Activated effector memory CD4-positive, alpha-beta T cell treated with Interleukin-2 at 50 U/mL for 16 hours (primary cell): ENCODE measurements at places on chromosomes 16 and 17.
A peak's percentile ranks its signal among the peaks of the same experiment; 100 is the strongest.

GRCh38 chr16:8948831-8949230 is 14.9 kb downstream of the USP7 start:
- no peak for DNase-seq

DNA sequence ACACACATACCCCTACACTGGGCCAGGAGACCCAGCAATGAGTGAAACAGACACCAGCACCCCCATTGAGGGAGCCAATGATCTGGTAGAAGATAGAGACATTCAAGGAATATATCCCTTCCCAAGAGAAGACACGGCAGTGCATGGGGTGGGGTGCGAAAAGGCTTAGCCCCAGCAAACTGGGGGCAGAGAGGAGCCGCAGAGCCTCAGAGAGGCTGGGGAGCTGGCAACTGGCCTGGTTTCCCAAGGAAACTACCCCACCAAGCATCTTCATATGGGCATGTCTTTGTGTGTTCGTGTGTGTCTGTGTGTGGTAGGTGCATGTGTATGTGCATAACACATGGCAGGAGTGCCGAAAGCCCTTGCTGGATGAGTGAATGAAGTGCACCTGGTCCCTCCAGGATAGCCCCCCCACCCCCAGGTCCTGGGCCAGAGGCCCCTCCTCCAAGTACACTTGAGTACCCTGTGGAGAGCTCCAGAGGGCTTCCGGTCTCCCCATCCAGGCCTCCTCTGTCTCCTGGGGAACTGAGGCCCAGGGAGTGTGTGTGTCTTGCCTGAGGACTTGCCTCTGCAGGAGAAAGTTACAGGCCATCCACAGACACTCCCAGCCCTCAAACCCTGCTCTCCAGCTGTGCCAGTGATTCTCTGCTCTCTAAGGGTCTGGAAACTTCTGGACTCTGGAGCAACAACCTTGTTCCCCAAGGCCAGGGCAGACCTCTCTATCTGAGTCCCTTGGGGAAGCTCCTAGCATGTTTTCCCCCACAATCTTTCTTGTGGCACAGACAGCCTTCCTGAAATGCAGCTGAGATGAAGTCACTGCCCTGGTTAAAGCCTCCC is 15.9 kb downstream of the TBX2 start:
- no peak for DNase-seq

DNA sequence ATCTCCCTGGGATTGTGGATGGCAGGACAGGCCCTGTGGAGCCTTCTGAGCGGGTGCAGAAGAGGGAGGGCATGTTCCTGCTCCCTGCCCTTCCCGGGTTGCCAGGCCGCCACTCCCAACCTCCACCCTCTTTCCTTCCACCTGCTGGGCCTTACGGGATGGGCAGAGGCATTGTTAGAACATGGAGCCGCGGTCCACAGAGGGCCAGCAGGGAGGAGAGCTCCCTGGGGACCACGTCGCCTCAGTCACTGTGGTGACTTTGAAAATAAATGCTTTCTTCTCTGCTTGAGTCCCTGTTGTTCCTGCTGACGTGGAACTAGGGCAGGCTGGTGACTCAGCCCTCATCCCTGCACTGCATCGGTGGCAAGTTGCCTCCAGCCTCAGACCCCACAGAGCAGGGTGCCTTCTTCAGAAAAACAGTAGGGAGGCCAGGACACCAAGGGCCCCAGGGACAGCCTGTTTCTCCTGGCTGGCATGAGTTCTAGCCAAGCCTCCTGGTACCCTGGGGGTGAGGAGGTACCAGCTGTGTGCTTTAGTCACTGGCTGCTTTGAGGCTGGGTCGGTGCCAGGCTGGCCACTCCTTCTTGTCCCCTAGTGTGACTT is 224.9 kb downstream of the SEC14L1 start:
- no peak for DNase-seq

DNA sequence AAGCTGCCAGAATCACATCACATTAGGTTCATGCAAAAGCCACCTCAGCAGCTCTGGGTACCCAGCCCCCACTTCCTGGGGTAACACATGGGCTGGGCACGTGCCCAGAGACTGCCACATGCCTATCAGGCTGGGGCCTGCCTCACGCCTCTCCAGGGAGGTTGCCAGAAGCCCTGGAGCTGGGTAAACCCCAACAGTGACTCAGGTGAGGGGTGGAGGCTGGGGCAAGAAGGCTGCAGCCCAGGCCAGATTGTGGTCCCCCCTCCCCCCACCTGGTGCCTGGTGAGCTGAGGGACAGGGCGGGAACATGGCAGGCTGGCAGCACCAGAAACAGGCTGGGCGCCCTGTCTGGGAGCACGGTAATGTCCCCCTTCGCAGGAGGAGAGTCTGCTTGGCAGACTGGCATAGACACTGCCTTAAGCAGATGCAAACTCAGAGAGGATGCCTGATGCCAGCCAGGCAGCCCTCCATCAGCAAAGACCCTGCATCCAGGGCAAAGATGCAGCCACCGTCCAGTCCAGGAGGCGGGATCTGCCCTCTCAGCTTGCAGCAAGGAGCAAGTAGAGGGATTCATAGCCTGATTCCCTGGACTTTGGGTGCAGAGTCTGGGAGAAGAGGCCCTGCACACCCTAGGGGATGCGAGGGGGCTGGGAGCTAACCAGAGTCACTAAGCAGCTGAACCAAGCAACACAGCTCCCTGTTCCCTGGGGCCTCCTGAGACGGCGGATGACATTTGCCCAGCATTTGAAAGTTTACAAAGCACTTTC is 28.8 kb downstream of the NGFR start:
- peak; percentile 26 for DNase-seq

- no peak for DNase-seq
These were observed 102.7 kb downstream of the ABCC6 start for GRCh38 chr16:16120382-16121184.

DNA sequence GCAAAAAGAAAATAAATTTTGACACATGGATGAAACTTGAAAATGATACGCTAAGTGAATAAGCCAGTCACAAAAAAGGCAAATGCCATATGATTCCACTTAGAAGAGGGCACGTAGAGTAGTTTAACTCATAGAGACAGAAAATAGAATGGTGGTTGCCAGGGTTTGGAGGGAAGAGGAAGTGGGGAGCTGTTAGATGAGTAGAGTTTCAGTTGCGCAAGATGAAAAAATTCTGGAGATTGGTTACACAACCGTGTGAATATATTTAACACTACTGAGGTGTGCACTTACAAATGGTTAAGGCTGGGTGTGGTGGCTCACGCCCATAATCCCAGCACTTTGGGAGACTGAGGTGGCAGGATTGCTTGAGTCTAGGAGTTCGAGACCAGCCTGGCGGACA is 93.4 kb upstream of the TMEM132E start:
- DNase-seq: no peak

DNA sequence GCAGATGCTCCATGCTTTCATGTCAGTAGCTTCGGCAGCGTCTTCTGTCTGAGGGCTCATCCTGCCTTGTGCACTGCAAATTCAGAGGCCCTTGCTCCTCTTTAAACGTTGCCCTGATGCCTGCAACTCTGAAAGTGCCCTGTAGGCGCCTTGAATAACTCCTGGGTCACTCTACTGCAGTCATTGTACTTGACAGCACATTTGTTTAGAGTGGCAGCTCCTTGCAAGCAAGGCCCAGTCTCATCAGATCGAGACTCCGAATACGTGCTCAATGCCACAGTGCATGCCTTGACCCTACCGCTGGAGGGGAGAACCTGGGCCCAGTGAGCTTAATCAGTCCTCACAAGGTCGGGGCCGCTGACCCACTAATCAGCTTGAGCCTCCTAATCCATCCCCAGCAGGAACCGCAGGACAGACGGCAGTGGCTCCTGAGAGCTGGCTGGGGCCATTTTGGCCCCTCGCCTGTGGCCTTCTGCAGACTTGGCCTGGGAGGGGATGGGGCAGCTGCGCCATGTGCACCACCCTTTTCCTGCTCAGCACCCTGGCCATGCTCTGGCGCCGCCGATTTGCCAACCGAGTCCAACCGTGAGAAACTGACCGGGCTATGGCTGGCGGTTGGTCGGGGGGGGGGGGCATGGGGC is at the start of gene PRCD:
TSS of gene PRCD (plus strand) at position 414 of the 641 bp plus-strand sequence. CDS start at position 512, 98 bp downstream.
- DNase-seq: no peak

DNA sequence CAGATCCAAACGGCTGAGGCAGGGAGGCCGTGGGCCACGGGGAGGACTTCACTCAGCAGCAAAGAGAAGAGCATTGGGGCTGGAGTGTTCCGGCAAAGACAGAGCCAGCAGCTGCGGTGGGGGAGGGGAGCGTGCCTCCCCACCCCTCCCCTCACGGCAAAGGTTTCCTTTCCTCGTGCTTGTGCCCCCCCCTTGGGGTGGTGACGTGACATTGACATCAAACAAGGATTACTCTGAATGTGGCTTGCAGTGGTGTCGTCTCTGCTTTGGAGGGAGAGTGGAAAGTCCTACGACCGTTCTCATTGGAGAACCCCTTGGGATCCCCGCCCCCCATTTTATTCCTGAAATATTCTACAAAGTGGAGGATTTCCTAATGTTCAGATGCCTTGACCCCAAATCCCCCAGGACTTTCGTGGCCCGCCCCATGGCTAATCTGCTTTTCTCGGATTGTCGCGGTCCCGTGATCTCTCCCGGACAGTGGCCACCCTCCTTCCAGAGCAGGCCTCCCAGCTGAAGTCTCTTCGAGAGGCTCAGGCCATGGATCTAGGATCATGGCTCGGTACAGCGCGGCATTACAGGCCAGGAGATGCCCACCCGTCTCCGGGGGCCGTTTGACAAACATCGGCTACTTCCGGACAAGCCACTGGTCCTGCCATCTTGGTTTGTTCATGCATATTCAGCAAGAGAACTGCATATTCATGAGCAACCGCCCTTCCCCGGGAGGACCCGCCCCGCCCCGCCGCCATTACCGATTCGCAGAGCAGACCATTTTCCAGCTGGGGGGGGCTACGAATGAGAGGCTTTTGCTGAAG is 705 bp upstream of the POLR2A start:
- DNase-seq: peak; percentile 92
